ENCODE measurements at places on chromosomes 2 and 18.

- no peak for DNase-seq
Observed at GRCh38 chr18:73535990-73536389, 611.6 kb downstream of the FBXO15 start.

DNA sequence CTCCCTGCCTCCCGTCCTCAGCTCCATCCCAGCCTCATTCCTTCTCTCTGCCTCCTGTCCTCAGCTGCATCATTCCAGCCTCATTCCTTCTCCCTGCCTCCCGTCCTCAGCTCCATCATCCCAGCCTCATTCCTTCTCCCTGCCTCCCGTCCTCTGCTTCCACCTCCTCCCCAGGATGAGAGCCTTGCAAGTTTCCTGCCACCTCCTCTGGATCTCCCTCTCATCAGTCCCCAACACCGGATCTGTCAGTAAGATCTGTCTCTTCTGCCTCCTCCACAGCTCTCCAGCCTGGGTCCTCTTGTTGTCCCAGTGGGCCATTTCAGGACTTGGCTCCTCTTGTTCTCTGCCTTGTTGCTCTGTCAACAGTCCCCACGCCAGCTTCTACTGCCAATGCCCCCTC is 130.9 kb downstream of the NDUFA10 start:
- no peak for DNase-seq

- DNase-seq: no peak
Observed at GRCh38 chr2:39786761-39787522, 7.9 kb upstream of the THUMPD2 start.

DNA sequence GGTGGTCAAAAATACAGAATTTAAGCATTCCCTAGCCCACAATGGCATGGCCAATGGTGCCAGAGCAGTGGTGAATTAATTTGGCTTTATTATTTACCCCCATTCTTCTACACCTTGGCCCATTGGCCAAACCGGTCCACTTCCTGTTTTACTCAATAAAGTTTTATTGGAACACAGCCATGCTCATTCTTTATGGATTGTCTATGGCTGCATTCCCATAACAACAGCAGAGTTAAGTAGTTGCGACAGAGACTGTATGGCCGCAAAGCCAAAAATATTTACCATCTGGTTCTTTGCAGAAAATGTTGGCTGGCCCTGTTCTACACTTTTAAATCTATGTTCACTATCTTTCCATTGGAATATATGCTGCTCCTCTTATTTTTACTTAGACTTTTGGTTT is 130.3 kb upstream of the CCDC68 start:
- no peak for DNase-seq

GRCh38 chr2:1366546-1367134 is 46.6 kb upstream of the TPO start:
- no peak for DNase-seq

DNA sequence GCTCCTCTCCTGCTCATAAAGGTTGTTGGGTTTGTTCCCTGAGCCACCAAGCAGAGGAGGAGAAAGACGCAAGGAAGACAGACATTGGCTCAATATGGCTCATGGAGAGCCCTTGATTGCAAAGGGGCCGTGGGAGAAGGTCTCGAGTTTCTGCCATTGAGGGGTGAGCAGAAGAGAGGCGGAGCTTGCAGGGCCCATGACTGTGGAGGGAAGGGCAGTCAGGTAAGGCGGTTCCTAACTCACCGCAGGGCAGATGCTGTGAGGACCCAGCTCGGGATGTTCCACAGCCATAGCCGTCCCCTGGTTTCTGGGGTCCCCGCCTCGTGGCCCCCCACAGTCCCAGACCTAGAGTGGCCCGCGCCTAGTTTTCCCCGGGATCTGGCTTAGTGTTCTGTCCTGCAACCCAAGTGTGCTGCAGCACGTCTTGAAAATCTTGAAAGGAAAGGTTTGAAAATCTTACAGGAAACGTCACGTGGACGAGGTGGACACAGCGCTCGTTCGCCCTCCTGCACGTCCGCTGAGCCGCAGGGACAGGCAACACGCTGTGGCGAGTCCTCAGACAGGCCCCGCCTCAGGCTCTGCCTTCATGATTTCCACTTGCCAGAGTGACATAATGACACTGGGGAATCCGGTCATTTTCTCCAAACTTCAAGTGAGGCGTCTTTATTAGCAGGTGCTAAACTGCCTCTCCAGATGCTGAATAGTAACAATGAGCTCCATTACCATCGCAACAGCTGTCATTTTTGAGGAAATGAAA is 105.5 kb upstream of the HDAC4 start:
- DNase-seq: no peak

DNA sequence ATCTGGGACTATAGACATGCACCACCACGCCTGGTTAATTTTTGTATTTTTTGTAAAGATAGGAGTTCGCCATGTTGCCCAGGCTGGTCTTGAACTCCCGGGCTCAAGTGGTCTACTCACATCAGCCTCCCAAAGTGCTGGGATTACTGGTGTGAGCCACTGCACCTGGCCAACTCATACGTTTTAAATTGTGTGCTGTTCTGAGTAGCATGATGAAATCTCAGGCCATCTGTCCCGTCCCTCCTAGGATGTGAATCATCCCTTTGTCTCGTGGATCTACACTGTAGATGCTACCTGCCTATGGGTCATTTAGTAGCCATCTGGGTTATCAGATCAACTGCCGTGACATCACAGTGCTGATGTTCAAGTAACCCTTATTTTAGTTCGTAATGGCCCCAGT is 38.5 kb upstream of the RMP24 start:
- no peak for DNase-seq

DNA sequence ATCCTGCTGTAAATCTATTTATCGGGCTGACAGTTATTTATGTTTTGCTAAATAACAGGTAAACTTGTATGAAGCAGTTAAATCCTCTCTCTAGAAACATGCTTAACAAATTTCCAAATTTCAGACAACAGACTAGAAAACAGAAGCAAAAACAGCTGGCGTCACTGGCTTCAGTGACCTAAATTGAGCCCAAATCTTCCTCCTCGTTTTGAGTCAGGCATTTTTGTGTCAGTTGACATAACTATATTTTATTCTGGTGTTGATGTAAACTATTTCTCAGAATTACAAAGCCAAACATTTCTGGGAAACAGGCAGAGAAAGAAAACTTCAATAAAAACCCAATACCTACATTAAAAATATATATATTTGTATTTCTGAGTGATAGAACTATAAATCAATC is 21.7 kb downstream of the RBMS1 start:
- DNase-seq: no peak

- no peak for DNase-seq
Observed at GRCh38 chr2:85436836-85437487, 18.4 kb downstream of the SH2D6 start.

GRCh38 chr2:95301876-95302641 is 4.9 kb downstream of the KCNIP3 start:
- DNase-seq: no peak

- no peak for DNase-seq
Observed at GRCh38 chr18:62814132-62814759, 98.9 kb downstream of the PHLPP1 start.

GRCh38 chr18:26487437-26487836 is 60.9 kb downstream of the KCTD1 start:
- DNase-seq: no peak

GRCh38 chr2:30702694-30703093 is 104.6 kb downstream of the CAPN13 start:
- DNase-seq: no peak

- no peak for DNase-seq
Observed at GRCh38 chr18:34862561-34862960, 152.5 kb downstream of the DTNA start.

GRCh38 chr2:80300954-80301353 is 3.6 kb downstream of the LRRTM1 start:
- DNase-seq: no peak

DNA sequence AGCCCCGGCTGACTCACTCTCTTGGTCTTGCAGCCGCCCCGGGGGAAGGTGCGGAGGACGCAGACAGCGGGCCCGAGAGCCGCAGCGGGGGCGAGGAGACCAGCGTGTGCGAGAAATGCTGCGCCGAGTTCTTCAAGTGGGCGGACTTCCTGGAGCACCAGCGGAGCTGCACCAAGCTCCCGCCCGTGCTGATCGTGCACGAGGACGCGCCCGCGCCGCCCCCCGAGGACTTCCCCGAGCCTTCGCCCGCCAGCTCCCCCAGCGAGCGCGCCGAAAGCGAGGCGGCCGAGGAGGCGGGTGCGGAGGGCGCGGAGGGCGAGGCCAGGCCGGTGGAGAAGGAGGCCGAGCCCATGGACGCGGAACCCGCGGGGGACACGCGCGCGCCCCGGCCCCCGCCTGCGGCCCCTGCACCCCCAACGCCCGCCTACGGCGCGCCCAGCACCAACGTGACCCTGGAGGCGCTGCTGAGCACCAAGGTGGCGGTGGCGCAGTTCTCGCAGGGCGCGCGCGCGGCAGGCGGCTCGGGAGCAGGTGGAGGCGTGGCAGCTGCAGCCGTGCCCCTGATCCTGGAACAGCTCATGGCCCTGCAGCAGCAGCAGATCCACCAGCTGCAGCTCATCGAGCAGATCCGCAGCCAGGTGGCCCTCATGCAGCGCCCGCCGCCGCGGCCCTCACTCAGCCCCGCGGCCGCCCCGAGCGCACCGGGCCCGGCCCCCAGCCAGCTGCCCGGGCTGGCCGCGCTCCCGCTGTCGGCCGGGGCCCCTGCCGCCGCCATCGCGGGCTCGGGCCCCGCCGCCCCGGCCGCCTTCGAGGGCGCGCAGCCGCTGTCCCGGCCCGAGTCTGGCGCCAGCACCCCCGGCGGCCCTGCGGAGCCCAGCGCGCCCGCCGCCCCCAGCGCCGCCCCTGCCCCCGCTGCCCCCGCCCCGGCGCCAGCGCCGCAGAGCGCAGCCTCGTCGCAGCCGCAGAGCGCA is 12.7 kb downstream of the SALL3 start:
- no peak for DNase-seq

GRCh38 chr2:30625701-30626100 is 178.7 kb downstream of the LCLAT1 start:
- DNase-seq: no peak

Data from thoracic aorta (tissue), 2 donors.